Sigmoid colon (tissue), 7 donors: ENCODE measurements at places on chromosomes 16 and 17. TPM values are rescaled to one million over a fixed set of nuclear protein-coding genes. Genes with fewer than 3 reads are reported as not detected.

DNA sequence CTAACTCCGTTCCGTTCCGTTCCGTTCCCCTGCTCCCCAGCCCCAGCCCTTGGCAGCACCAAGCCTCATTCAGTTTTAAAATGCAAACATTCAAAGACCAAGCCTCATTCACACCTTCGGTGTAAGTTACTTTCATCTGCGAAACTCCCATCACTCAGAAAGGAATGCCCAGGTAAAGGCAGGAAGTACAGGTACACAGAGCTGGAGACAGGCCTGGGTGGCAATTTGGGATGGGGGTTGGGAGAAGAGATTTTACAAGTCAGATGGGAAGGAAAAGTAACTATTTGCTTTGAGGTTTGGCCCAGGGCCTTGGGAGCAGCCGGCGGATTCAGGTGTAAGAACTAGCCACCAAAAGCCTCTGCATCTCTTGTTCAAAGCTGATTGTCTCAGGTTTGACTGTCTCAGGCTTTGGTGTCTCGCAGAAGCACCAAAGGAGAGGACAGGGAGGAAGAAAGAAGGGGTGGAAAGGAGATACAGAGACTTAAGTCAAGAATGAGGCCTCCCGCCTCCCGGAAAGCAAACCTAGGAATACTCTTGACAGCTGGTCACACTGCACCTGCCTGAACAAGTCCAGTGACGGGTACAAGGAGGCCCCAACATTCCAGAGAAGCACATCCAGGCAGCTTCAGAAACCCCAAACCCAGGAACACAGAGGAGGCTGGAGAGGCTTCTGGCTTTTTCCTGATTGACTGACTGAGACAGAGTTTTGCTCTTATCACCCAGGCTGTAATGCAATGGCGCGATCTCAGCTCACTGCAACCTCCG is 54.7 kb downstream of the NXN start:
- no peak for DNase-seq

DNA sequence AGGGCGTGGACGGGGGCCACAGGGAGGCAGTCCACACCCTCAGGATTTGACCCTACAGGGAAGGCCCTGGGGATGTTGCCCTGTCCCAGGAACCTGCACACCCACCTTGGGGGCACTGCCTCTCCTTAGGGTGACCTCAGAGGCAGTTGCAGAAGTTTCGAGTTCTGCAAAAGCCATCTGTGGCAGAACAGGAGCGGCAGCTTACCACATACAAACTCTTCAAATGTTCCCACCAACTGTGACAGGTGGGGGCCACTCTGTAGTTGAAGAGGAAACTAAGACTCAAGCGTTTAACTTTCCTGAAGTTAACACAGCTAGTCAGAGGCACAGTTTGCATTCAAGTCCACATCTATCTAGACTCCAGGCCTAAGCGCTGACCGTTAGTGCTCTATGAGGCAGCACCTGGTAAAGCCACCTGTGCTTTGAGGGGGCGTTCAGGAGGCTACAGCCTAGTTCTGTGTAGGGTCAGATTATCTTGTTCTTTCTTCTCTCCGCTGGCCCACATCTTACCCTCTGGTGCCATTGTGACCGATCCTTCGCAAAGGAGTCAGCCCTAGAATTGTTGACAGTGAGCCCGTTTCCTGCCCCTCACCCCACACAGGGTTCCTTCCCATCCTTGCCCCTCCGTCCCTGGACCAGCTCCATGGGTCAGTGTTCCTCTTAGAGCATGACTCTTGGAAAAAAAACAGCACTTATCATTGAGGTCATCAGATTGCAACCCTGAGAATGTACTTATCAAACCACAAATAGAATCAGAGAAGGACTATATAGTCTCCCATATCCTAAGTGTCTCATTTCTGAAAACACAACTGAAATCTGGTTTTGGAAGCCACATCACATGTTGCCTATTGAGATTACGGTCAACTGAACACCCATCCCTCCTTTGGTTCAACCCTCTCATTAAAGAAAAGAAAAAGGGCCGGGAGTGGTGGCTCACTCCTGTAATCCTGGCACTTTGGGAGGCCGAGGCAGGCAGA is 45.4 kb downstream of the CDH1 start:
- DNase-seq = no peak

DNA sequence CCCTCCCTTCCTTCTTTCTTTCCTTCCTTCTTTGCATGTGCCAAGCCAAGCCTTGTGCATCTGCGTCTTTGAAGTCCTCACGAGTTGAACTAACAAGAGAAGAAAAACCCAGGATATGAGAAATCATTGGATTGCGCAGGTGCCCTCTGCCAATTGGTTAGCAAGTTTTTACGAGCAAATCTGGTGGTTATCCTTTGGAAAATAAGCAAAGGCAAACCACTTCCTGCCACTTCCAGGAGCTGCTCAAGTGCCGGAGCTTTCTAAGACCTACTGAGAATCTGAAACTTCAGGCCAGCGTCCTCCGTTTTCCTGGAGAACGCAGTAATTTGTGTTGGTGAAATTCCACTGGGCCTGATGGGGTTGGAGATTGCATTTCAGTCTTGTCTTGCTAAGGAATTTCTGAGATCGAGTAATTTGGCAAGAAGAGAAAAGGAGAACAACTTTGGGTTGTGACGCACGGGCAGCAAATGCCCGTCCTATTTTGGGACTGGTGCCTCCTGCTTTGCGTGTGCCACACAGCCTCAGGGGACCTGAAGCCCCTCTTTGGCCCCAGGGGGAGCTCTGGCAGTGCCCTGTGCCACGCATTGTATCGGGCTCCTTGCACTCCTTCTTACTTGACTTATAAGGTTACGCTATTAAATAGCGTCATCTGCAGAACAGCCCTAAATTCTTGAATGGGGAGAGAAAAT is 56.4 kb downstream of the CMIP start:
- DNase-seq = no peak

GRCh38 chr17:50303051-50303450 is 28.8 kb downstream of the TMEM92 start:
- no peak for DNase-seq

DNA sequence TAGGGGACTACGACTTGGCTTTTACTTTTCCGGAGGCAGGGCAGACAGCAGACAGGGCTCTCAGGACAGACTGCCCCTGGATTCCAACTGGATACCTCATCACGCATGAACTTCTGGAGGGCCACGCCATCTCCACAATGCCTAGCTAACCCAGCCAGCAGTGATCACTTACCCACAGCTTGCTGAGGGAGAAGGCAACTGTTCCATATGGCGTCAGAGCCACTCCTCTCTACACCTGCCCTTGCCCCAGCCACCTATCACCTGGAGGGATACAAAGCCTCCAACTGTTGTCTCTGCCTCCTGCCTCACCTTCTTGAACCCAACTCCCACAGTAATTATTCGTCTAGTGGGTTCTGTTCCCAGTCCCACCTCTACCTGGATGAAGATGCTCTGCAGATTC is 8.8 kb downstream of the MYO19 start:
- DNase-seq = no peak

DNA sequence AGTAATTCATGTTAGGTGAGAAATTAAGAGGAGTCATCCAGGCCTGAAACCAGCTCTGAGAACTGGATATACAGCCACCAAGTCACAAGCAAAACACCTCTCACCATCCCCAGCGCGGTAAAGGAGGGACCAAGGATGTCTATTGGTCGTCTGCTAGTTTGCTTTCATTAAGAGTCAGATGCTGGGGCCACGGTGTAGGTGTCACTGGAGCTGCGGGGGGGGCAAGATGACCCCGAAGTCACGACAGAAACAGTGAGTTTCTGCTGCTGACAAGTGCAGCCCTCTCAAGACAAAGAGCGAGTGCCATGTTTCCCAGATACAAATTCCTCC is 790 bp downstream of the NCBP3 start:
- DNase-seq = no peak

DNA sequence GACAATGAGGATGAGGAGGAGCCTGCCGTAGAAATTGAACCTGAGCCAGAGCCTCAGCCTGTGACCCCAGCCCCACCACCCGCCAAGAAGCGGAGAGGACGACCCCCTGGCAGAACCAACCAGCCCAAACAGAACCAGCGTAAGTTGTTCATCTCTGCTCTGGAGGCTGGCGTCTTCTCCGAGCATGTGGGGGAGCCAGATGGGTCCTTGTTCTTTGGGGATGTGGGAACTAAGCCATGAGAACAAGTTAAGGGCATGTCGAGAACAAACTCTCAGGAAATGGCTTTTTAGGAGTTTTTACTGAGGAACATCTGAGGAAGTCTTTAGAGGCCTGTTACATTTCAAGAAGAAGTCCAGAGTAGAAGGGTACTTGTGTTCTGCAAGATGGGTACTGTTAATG is 8.2 kb upstream of the CARMIL2 start:
- DNase-seq = no peak

GRCh38 chr17:17523001-17523730 is 27.0 kb upstream of the RASD1 start:
- DNase-seq = no peak

DNA sequence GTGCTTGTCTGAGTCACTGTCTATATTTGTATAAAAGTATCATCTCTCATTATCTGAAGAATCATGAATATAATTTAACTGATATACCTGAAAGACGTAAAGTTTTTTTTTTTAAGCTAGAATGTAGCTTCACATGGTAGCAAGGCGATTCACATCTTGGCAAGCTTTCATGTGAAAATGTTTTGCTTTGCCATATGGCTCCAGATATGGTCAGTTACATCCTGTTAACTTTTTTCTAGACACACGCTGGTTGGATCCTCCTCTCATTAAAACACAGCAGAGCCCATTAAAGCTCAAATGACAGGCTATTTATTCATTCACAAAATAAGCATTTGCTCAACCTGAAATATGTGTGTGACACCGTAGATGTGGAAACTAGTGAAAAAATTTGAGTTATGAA is 412.8 kb downstream of the KIF2B start:
- DNase-seq = no peak

GRCh38 chr16:72203401-72203800 is 31.4 kb upstream of the PMFBP1 start:
- no peak for DNase-seq

- no peak for DNase-seq
Measured at GRCh38 chr16:8712589-8713361, 38.4 kb downstream of the ABAT start.

C16orf92 gene
- total RNA-seq = not detected

SLC38A8 gene
- not detected for total RNA-seq

C16orf54 gene
- total RNA-seq = 2.5 TPM

HOXB5 gene
- 1.5 TPM for total RNA-seq

TMEM114 gene
- total RNA-seq = not detected

SHCBP1 gene
- total RNA-seq = 0.83 TPM

CHST6 gene
- 2.1 TPM for total RNA-seq

CCR7 gene
- not detected for total RNA-seq
